ENCODE measurements at places on chromosomes 3 and 15.

- DNase-seq, result no peak
These were observed 34.5 kb downstream of the PLA2G4D start for GRCh38 chr15:42059661-42060476.

DNA sequence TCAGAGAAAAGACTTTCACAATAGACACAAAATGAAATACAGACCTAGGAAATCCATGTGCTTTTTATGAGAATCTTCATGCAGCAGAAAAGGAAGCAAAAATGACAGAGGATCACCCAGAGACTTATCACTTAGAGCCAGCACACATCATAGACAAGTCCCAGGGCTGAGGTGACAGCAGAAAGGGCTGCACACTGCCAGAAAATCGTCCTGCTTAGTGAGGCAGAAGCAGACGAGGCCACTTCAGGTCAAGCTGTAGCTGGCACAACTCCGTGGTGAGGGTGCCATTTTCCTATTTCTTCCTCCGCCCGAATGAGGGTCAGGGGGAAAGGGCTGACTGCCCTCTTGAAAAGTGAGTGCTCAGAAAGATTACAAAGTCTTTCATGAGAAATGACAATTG is 95.9 kb upstream of the TNIK start:
- DNase-seq, result no peak

DNA sequence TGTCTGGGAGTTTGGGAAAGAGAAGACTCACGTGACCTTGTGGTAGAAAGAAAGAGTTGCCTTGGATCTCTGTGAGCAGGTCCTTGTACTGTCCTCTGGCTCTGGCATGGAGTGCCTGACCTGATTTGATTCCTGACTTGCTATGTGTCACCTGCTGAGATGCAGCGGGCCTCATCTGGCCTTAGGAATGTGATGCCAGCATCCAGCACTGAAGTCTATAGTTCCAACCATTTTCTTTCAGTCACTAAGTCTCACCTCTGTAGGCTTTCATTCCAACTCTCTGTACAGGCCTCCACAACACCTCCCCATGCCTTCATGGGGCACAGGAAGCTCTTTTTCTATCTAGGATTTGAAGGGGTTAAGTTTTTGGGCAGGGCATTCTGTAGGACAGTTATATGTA is 12.1 kb upstream of the OXSR1 start:
- DNase-seq, result no peak

GRCh38 chr3:142958707-142959106 is 4.8 kb downstream of the PAQR9 start:
- peak; percentile 12 for DNase-seq

GRCh38 chr3:11672363-11672762 is 28.6 kb upstream of the VGLL4 start:
- no peak for DNase-seq

GRCh38 chr15:99452728-99453636 is 112.8 kb upstream of the MEF2A start:
- no peak for DNase-seq

Data from HS-27A (cell line).